ENCODE measurements at places on chromosomes 7 and 10.
A peak's percentile ranks its signal among the peaks of the same experiment; 100 is the strongest.

DNA sequence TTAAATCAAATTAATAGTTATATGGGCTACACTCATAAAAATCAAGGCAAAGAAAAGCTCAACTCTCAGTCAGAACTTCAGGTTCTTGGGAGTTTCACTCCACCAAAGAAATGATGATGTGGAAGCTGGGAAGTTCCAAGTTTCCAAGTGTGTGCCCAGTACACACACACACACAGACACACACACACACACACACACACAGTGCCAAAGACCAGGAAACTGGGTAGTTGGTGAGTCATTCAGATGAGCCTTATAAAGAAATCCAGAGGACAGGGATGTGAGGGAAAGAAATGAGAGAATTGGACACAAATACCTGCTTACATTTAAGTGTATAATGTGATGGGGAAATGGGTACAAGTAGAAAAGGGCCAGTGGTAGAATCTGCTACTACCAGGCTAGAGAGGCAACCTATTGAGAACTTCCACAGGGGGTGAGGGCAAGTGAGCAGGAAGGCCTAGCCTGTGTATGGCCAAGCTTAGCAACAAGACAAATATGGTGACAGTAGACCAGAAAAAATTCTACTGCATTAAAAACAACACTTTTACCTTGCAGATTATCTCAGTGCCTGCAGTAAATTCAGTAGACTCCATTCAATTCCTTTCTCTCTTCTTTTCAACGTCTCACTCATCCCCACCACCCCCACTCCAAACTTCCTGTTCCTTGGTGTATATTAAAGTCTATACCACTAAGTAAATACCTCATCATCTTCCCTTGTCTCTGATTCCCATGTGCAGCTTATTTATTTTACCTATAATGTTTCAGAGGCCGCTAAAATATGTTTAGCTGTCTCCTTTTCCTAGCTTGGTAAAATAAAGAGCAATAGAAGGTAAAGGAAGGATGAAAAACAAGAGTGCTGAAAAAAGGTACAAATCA lies 95.0 kb downstream of the CABCOCO1 start:
- DNase-seq: no peak

- DNase-seq: no peak
Measured at GRCh38 chr10:12637649-12638048, 288.3 kb downstream of the CAMK1D start.

DNA sequence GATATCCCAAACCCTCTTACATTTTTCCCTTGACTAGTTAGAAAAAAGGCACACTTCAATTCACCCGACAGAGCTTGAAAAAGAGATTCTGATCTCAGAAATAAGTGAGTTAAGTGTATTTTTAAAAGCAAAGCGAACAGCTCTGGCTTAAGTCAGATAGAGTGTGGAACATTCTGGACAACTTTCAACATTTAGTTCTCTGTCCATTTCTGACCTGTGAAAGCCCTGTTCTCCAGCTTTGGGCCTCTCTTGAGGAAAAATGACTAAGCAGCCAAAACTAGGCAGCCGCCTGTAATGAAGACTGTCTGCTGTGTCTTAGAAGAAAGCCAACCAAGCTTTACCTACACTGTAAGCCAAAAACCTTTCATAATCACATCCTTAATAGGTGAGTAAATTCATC lies 50.5 kb downstream of the CDK6 start:
- DNase-seq: no peak

- DNase-seq: no peak
Measured at GRCh38 chr7:78828317-78828716, 625.1 kb downstream of the MAGI2 start.

GRCh38 chr10:91820144-91820543 lies 21.9 kb downstream of the TNKS2 start:
- DNase-seq: peak; percentile 26

Data from non-pigmented ciliary epithelial cell (primary cell).